ENCODE measurements at places on chromosomes 16 and 17.

DNA sequence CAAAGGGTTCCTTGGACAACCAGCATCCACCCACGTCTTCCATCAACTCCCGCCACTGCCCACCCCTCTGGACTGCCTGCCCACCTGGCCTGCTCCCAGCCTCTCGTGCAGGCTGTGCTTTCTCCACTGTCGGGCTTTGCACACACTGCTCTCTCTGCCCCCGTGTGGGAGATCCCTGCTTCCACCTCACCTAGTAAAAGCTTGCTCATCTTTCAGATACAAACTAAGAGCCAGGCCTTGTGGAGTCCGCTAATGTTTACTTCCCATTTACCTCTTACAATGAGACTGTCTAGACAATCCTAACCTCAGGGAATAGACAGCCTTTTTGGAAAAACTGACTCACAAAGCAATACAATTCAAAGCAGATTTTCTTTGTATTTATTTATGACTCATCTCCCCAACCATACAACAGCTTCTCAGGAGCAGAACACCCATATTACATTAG is 67.6 kb downstream of the USP31 start:
- no peaks in the 10 kb centered on the region for H3K27me3 ChIP-seq
- H3K27ac ChIP-seq: no peak overlapping the region
- H3K4me1 ChIP-seq: peaks cover 2% of the 10 kb centered on the region
- H3K4me3 ChIP-seq: no peak overlapping the region

DNA sequence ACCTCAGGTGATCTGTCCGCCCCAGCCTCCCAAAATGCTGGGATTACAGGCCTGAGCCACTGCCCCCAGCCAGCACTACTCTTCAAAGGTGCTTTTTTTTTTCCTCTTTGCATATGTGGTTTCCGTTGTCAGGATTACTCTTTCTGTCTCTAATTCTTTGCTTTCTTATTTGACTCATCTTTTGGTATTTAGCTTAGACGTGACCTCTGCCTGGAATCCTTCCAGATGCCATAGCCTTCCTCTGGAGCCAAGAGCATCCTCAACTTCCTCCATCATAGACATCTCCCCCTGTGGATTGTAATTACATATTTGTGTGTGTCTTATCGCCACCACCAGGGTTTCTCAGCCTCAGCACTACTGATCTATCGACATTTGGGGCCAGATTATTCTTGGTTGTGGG is 84.4 kb upstream of the XYLT1 start:
- H3K4me1 ChIP-seq: no peaks in the 10 kb centered on the region
- no peak overlapping the region for H3K4me3 ChIP-seq
- H3K36me3 ChIP-seq: no peaks in the 10 kb centered on the region
- peaks cover 37% of the 10 kb centered on the region for H3K27me3 ChIP-seq

DNA sequence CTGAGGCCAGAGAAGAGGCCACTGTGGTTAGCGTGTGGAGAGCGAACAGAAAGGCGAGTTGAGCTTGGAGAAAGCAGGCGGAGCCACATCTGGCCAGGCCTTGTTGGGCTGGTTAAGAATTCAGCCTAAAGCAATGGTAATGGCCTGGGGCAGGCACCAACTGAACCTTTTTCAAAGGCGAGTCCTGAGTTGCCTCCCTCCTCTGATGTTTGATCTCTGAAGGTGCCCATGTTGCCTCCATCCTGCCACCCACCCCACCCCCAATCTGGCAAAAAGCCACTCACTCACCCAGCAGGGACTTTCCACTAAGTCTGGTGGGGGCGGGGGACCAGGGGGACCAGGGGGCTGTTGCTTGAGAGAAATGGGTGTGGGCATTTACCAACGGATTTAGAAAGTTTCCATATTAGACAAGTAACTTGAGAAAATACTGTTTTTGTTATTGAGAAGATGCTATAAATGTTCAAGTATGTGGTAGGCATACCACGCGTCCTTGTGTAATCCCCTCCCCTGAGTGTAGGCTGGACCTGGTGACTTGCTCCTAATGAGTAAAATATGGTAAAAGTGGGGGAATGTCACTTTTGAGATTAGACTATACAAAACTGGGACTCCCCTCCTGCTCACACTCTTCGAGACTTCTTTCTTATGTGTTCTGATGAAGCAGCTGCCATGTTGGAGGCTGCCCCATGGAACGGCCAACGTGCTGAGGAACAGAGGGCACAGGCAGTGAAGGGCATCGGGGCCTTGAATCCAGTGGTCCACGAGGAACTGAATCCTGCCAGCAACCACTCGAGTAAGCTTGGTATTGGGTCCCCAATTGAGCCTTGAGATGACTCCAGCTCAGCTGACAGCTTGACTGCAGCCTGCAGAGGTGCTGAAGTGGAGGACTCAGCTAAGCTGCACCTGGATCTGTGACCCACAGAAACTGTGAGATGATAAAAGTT is 29.9 kb upstream of the TNS4 start:
- H3K4me1 ChIP-seq: peaks cover 11% of the 10 kb centered on the region
- H3K27me3 ChIP-seq: no peaks in the 10 kb centered on the region
- no peaks in the 10 kb centered on the region for H3K36me3 ChIP-seq
- no peak overlapping the region for H3K27ac ChIP-seq
- DNase-seq: no peak

GRCh38 chr17:56599088-56599487 is 5.6 kb downstream of the NOG start:
- H3K27me3 ChIP-seq: peaks cover 72% of the 10 kb centered on the region
- DNase-seq: no peak
- peaks cover 27% of the 10 kb centered on the region for H3K4me1 ChIP-seq
- H3K36me3 ChIP-seq: no peaks in the 10 kb centered on the region
- H3K4me3 ChIP-seq: no peak overlapping the region

DNA sequence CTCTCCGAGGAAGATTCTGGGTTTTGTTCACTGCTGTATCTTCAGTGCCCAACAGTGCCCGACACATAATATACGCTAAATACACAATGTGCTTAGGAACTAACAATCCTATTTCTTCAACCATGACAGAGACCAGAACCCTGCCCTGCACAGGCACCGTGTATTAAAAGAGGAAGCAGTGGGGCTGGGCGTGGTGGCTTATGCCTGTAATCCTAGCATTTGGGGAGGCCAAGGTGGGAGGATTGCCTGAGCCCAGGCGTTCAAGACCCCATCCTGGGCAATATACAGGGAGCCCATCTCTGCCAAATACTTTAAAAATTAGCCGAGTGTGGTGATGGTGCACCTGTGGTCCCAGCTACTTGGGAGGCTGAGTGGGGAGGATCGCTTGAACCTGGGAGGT is 19.3 kb downstream of the ARL2BP start:
- H3K4me1 ChIP-seq: peaks cover 23% of the 10 kb centered on the region
- H3K36me3 ChIP-seq: no peaks in the 10 kb centered on the region
- no peak for DNase-seq
- no peak overlapping the region for H3K27ac ChIP-seq

DNA sequence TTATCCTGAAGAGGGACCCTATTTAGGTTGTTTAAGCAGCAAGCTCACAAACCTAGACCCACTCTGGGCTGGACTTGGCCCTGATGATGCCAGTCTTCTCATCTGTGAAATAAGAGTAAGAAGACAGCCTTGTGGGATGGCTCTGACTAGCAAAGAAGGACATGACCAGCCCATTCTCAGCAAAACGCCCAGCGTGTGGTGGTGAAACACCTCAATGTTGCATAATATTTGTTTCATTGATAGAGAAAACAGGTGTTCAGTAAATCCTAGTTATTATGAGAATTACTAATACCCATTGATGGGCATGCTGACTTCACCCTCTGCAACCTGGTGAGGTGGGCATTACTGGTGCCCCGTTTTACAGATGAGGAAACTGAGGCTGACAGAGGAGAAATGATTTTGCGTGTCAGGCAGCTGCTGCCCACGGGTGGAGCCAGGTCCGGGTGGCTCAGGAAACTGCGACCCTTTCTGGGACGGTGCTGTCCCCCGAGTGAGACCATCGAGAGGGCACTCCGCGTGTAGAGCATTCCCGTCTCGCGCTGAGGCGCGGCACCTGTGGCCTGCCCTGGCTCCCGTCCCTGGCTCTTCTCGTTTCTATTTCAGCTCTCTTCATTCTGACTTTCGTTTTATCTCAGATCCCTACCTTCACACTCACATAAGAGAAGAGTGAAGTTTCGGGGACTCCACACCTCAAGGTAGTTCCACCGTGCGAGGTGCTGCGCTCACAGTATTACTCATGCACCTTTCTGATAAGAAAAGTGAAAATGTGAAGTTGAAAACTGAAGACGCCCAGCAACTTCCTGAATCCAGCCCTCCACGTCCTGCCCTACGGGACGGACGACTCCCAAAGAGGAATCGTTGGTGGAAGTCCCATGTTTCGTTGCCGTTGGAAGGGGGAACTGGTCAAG is 48.5 kb downstream of the IRF8 start:
- peaks cover 69% of the 10 kb centered on the region for H3K27me3 ChIP-seq
- no peak overlapping the region for H3K27ac ChIP-seq
- no peaks in the 10 kb centered on the region for H3K36me3 ChIP-seq
- no peak overlapping the region for H3K4me3 ChIP-seq

DNA sequence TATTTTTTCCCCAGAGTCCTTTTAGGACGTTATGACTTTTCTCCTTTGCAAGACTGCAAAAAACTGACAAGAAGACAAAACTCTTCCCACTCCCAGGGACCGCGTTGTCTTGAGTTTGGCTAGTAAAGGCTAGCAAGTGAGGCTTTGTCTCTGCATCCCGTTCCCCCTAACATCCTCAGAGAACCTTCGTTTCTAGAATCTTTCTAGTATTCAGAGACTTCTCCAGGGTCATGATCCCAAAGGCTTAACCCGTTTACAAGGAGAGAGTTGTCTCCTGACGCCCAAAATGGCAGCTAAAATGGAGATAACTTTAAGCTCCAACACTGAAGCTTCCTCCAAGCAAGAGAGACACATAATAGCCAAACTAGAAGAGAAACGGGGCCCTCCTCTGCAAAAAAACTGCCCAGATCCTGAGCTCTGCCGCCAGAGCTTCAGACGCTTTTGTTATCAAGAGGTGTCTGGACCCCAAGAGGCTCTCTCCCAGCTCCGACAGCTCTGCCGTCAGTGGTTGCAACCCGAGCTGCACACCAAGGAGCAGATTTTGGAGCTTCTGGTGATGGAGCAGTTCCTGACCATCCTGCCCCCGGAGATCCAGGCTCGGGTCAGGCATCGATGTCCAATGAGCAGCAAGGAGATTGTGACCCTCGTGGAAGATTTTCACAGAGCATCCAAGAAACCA is 843 bp downstream of the ZNF174 start:
- DNase-seq: peak; percentile 44
- peak overlapping the region; percentile 76 for H3K27ac ChIP-seq
- no peak overlapping the region for H3K4me3 ChIP-seq
- no peaks in the 10 kb centered on the region for H3K27me3 ChIP-seq
- peaks cover 39% of the 10 kb centered on the region for H3K36me3 ChIP-seq

DNA sequence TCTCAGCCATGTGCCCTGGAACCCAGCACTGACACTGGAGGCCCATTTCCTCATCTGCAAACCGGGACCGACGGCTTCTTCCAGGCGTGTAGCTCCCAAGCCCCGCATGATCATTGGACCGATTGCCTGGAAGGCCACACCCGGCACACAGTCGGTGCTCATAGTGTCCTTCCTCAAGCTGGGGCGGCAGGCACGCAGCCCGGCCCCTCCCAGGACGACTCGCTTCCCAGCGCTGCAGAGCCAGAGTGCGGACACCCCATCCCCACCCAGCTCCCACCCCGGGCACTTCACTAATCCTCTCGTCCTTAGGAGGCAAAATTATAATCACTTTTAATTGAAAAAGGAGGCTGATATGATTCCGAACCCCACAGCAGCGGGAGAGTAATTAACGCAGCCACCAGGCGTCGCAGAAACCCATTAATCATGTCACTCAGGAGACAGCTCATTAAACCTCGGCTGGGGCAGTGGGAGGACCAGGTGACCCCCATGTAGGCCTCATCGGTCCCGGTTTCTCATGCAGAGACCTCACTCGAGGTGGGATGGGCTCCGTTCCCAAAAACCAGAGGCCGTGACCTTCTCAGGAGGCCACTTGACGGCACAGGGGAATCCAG is 33.1 kb downstream of the ZNF469 start:
- H3K36me3 ChIP-seq: peaks cover 12% of the 10 kb centered on the region
- H3K4me3 ChIP-seq: no peak overlapping the region
- no peak overlapping the region for H3K27ac ChIP-seq
- H3K4me1 ChIP-seq: peaks cover 4% of the 10 kb centered on the region
- H3K27me3 ChIP-seq: no peaks in the 10 kb centered on the region

DNA sequence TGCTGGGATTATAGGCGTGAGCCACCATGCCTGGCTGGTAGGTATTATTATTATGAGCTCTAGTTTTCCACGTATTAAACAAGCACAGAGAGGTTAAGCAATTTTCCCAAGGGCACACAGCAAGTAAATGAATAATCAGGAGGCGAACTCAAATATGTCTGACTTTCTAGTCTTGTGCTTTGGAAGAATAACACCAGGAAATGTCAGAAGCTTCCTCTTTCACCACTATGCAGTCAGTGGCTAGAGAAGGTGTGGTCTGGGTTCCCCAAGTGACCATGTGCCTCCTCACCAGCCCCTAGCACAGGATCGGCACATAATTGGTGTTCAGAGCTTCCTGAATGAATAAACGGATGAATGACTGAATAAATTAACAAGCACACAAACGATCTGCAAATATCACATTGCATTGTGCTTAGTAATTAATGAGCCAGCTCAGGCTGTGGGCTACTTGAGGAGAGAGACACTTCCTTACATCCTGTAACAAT is 21.6 kb upstream of the SCNN1B start:
- no peak overlapping the region for H3K4me3 ChIP-seq
- H3K27ac ChIP-seq: no peak overlapping the region
